ENCODE measurements at places on chromosomes 2 and 18. TPM values are rescaled to one million over a fixed set of nuclear protein-coding genes. Genes with fewer than 3 reads are reported as not detected.

The HNMT gene
- not detected for polyA plus RNA-seq

The MAPK4 gene
- 12.7 TPM for polyA plus RNA-seq

The CDH2 gene
- 193 TPM for polyA plus RNA-seq

The GREB1L gene
- 23.3 TPM for polyA plus RNA-seq

The CLEC4F gene
- polyA plus RNA-seq = not detected

The CIB4 gene
- not detected for polyA plus RNA-seq

The ATOH8 gene
- 0.92 TPM for polyA plus RNA-seq

The IL36RN gene
- not detected for polyA plus RNA-seq

Data from neural cell (in vitro differentiated cells).